NCI-H446 treated with DMSO at 0.1 percent for 48 hours (cell line): ENCODE measurements at places on chromosomes 12 and 14.

DNA sequence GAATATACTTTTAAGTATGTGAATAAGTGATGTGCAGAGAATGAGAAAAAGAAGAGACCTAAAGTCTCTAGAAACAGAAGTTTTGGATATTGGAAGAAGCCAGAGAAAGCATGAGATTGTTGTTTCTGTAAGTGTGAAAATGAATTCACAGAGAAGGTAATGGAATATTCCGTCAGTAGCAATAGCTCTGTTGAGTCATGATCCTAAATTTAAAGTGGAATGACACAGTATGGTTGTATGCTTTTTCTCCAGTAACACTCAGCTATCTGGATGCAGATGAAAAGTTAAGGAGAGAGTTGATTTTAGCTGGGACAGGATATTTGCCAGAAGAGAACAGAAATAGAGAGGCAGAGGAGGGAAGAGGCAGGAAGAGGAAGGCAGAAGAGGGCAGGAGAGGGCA, 1166.3 kb downstream of the GALC start:
- DNase-seq = no peak

DNA sequence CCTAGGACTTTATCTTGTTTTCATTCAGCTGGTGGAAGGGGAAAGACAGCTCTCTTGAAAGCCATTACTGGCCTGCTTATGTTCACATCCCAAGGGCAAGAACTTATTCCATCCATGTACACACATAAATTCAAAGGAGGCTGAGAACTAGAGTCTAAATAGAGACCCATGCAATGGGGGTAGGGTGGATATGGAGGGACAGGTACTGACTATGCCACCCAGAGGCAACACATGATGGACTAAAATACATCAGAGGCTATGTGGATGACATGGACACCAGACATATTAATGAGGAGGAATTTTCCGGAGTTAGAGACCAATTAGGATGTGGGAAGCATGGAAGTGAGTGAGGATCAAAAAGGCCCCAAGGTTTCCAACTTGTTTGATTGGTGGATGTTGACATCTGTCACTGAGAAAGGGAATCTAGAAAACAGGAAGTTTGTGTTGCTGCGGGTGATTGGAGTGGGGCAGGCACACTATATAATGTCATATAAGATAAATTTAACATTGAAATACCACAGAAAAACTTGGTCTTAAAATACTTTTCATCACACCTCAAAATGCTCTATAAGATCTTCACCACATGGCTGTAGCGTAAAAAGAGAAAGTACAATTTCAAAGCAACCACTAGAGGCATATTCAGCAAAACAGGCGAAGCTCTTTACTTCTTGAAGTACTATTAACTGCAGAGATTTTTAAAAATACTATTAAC, 130.4 kb downstream of the GRIP1 start:
- DNase-seq = no peak

- DNase-seq = no peak
These were observed 5.6 kb downstream of the GMFB start for GRCh38 chr14:54483073-54483745.

DNA sequence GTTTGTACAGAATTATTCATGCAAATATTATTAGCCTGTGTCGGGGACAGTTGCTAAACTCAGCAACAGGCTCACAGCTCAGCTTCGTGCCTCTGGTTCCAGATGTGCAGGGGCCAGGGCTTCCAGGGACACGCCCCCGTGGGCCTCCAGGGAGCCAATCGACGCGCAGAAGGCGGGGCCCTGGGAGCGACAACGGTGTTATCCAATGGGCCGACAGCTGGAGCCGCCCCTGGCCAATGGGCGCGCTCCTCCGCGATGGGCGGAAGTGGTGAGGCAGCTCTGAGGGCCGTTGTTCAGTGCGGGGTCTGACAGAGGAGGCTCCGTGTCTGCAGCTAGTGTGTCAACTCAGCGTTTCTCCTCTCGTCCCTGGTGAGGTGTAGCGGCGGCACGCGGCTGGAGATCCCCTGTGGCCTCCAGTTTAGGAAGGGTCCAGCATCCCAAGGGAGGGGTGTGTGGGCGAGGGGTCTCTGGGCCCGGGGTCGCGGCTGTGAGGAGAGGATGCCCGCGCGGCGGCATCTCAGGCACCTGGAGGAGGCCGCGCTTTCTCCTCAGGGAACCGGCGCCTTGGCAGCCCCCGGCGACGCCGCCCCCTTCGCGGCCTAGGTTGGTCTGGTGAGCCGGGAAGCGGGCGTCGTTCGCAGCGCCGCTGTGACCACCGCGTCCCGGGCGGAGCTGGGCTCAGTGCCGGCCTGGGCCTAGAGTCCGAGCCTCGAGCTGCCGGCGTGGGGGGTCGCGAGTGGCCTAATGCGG, at the start of gene TRAFD1:
Gene TRAFD1, plus strand, starts transcription at position 311 of the 750 bp plus-strand sequence. CDS start 4,963 bp downstream, outside the sequence.
- peak; percentile 86 for DNase-seq

GRCh38 chr12:111868676-111869588, 26.9 kb downstream of the MAPKAPK5 start:
- no peak for DNase-seq

DNA sequence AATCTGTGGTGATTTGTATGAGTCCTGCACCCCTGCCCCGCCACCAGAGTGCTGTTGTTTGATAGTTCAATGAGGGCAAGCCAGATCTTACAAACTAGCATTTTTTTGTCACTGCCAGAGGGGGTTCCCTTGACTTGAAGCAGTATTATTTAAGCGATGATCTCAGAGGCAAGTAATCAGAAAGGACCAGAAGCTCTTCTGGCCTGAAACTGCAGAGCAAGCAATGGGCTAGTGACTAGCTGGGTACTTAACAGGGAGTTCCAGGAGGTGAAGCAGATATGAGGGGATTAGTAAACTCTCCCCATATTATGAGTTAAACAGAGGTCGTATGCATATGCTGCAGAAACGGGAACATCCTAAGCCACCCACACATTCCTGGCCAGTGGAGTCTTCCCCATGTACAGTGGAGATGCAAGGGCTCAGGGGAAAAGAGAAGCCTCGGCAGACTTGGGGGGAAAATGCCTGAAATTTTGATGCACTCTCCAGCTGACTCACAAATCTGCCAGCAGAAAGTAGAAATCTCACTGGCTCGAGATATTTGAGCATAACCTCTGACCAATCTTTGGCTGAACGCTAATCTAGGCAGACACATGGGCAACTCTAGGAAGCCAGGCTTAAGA, 8.3 kb upstream of the CRACR2A start:
- DNase-seq = no peak

DNA sequence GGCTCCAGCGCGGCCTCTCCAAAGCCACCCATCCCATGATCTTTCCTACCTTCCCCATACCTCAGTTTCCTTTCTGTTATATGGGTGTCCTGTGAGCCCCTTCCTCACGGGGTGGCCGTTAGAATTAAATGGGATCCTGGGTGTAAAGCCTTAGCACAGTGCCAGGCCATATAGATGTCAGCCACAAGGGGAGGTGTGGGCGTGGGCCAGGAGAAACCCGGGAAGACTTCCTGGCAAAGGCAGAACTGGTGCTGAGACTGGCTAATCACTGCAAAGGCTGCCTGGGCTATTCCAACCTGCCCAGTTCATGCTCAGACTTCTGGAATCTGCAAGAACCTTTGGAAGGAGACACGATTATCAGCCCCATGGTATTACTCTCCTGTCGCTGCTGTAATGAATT, 11.0 kb upstream of the NCOR2 start:
- no peak for DNase-seq

DNA sequence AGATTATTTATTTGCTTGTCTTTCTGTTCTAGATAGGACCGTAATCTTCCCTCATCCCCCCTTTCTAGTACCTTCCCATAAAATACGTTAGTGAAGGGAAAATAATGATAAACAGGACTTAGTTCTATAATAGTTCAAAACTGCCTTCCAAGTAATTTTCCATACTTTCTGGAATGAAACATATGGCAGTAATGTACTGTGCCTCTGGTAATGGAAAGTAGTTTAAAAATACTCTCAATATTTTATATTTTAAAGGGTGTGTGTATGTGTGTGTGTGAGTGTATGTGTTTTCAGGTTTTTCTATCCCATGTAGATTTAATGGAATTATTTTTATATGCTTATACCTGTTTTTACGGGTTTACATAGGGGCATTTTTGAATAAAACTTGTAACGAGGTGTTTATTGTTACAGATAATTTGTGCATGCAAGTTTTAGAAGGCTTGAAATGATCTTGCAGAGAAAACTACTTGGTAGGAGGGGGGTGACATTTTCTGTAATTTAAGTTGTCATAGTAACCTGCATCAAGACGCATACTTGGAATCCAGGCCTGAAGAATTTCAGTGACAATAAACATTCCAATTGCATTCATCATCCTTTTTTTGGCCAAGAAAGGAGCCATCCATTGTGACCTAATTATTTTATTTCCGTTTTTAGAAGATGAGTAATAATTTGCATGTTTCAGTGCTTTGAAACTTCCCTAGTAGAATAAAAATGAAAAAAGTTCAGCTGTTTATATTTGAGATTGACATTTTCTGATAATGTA, 38.9 kb downstream of the RASSF8 start:
- no peak for DNase-seq

- no peak for DNase-seq
These were observed 29.9 kb downstream of the CYP46A1 start for GRCh38 chr14:99713972-99714371.

- DNase-seq = no peak
These were observed 400.1 kb downstream of the APAF1 start for GRCh38 chr12:99045158-99045557.

- no peak for DNase-seq
These were observed 7.4 kb upstream of the KTN1 start for GRCh38 chr14:55572578-55572977.

GRCh38 chr14:105241641-105242040, 6.7 kb upstream of the BTBD6 start:
- DNase-seq = no peak

DNA sequence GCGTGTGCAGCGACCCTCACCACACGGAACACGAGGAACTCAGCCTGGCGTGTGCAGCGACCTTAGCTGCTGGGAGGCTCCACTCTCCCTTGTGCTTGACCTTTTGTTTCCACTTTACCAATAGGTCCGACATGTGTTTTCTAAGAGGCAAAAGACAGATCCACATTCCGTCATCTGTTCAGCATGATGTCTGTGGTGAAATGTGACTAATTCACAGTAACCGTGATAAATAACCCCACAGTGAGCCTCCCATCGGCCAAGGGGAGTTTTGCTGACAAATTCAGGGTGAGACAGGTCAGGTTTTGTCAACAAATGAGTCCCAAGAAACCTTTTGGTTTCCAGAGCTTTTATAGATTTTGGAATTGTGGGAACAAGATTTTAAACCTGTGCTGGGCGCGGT, 55.9 kb downstream of the MOK start:
- DNase-seq = no peak

DNA sequence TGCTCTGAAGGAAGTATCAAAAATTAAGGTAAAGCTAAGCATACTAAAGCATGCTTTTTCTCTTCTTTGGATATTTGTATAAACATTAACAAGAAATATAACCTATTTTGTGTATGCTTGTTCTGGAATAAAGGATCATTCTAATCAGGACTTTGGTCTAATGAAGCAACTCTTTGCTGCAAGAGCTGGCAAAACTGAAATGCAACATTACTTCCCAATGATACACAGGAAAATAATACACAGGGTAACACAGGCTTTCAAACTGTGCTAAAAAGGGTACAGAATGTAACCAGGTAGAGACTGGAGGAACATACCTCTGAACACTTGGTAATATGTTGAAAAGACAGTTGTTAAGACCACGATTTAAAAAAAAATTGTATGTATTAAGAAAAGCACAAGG, 222.5 kb upstream of the DIO2 start:
- DNase-seq = no peak

- DNase-seq = peak; percentile 73
These were observed 28.4 kb downstream of the SLC7A8 start for GRCh38 chr14:23154964-23155587.

DNA sequence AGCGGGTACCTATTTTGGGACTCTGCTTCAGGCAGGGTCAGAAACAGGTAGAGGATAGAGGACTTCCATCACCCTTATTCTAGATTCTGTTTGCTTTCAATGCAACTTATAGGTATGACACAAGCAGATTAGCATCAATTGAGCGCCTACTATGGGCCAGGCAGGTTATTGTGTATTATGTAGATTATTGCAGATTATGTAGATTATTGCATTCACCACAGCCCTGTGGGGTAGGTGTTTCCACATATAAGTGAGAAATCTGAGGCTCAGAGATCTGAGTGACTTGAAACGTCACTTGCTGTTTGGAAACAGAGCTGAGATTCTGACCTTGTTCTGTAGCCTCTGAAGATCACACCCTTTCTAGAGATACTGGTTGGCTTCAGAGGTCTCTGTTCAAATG, 25.7 kb upstream of the SERPINA4 start:
- no peak for DNase-seq

GRCh38 chr14:34682787-34683321, 31.5 kb downstream of the CFL2 start:
- no peak for DNase-seq

DNA sequence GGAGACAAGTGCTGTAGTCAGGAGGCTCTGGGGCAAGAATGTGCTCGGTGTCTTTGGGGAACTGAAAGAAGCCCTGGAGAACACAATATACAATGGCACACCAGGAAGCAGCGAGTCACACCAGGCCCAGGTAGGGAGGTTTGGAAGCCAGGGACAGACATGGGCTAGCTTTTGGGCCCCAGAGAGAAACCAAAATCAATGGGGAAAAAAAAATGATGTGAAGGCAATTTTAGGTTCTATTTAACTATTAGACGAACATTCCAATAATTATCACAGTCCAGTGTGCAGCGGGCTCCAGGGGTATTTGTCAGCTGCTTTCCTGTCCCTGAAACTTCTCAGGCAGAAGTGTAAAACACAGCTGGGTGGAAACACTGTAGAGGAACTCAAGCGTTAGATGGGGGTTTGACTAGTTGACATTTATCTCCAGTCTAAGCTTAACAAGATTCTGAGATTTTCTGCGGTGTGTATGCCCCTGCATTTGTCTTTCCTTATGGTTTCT, 21.8 kb upstream of the EGLN3 start:
- no peak for DNase-seq

GRCh38 chr14:82546401-82546800, 1012.7 kb upstream of the SEL1L start:
- DNase-seq = no peak

- DNase-seq = no peak
These were observed 9.8 kb upstream of the PNMA1 start for GRCh38 chr14:73723797-73724661.

DNA sequence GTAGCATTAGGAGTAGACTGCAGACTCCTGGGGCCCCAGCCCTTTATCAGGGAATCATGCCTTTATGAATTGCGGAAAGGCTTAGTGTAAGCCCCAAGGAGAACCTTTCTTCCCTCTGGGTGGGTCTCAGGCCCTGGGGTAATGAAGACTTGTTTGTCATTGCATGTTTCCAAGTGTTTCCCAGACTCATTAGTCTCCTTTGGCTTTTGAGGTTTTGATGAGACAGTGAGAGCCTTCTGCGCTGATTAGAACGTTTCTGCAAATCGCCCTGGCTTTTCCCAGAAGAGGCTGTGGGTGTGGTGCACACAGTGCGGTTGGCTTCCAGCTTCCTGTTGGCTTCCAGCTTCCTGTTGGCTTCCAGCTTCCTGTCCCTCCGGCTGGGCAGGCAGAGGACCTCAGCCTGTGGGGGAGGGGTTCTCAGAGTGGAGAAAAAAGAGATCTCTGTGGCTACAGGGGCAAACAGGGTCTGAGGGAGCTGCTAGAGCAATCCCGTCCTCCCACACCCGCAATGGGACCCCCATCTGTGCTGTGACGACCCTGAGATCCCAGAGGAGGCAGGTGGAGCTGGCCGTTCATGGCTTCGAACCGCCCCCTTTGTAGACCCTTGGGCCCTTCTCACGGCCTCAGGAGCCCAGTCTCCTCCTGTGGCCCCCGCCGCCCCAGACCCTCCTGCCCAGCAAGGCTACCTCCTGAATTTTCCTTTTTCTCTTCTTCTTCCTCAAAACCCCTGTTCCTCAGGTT, 42.1 kb downstream of the GPR68 start:
- no peak for DNase-seq
